ENCODE measurements at places on chromosomes 4 and X.

GRCh38 chr4:87839592-87839946, 6.8 kb downstream of the MEPE start:
- DNase-seq = no peak

- no peak for DNase-seq
Measured at GRCh38 chrX:133265331-133265730, 47.2 kb upstream of the TFDP3 start.

- no peak for DNase-seq
Measured at GRCh38 chr4:189293459-189293858, 647.2 kb upstream of the FRG1 start.

DNA sequence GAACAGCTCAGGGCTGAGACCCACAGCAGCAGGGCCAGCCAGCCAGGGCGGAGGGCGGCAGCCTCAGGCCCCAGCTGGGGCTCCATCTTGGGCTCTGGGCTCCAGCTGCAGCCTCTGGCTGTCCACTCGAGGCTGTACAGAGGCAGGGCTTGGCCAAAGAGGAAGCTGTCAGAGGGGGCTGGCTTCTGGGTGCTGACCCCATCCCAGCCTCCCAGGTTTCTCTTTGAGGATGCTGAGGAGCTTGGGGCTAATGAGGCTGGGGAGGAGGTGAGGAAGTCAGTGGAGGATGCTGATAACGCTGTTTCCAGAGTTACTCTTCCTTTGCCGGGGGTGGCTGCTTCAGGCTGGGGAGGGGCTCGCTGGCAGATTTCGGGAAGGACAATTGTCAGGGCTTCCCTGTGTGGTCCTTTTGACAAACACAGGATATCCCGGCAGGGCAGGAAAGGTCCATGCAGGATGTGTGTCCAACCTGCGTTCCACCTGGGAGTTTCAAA, at the start of gene DIPK2B:
Gene DIPK2B (minus strand): TSS at position 136 of the 494 bp plus-strand sequence. CDS start 50 bp downstream, at position 86.
- no peak for DNase-seq

DNA sequence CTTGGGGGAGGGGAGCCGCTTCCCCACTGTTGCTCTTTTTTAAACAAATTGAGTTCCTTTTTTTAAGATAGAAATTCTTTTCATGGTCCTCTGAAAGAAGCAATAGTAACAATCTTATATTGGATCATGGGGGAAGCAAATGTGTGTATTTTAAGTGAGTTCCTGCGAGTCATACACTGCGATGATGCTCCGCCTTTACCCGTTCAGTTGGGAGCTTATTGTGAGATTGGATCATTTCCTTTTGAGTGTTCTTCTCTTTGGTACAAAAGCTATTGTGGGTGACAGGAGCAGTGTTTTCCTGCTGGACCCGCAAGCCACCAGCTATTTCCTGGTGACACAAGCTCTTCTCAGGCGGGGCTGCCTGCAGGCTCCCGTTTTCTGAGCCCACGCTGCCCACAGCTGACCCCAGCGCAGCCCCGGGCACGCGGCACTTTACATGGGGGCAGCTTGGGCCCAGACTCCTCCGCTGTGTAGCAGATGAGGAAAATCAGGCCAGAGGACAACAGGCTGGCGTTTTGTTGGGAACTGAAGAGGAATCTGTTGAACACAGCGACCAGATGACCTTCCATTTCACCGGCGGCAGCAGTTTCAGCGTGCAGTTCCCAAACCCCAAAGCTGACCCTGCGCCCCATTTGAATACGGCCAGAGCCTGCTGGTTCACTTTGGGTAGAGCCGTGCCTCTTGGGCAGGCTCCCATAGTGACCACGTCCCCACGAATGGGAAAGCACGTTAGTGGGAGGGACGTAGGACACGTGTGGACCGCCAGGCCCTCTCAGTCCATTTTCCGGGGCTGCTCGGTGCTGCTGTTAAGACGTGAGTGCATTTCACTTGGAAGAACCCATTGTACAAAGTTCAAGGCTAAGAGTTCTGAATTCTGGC, 12.2 kb downstream of the TADA2B start:
- no peak for DNase-seq

GRCh38 chrX:2664502-2664901, 26.6 kb upstream of the CD99 start:
- peak; percentile 20 for DNase-seq

DNA sequence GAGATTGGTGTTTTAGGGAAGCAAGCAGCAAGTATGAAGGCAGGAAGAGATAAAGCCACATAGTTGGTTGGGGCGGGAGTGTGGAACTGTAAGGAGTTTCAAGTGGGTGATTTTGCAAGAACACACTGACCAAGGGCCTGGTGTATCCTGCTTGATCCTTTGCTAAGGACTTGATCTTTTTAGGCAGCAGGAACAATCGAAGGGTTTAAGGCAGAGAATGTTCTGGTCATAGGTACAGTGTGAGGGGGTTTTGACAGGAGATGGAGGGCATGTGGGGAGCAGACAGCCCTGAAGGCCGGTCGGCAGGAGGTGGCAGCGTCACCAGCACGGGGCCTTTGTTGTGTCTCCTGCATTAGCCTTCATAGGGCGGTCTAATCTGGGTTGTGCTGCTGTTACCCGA, 54.7 kb downstream of the FAM193A start:
- DNase-seq = no peak

- DNase-seq = no peak
Measured at GRCh38 chr4:184645904-184646610, 3.2 kb downstream of the CASP3 start.

DNA sequence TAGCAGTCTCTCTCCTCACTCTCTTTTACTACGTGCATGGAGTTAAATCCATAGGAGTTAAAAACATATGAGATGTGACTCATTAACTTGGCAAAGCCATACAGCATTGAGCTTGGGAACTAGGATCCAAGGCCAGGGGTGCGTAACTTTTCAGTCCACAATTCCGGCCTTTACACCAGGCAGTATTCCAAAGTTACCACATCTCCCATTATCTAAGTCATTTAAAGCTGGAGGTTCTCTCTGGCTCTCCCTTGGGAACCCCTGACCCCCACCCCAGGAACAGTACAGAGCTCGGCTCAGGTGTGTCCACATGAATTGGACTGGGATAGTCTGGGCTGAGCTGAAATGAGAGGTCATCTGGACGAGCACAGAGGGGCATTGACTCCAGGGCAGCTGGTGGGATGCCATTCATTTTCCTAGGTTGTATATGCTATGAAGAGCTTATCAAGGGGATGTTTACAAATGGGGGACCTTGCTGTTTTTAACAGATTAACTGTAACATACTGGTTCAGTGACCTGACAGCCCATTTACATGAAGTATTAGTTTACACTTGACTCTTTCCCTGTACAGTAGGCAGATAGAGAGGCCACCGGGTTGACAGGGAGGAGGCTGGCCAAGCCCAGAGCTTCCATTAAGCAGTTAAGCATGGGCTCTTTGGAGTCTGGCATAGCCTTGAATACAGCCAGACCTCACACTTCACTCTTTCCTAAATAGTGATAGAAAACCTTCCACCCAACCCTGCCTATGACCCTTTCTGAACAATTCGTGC, 128.8 kb downstream of the RAB28 start:
- DNase-seq = no peak

DNA sequence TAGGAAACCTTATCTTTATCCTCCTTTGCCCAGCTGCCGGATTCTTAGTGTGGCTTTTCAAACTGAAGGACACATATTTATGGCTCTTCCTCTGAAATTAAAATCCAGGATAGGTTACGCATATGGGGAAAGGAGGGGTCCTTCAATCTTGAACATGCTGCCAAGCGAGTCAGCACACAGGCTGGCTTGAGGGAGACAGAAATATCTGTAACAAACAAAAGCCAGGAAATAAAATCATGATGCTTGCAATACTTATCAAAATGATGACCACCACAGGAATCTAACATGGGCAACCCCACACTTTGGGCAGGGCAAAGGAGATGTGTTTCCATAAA, 196.4 kb upstream of the LDB2 start:
- DNase-seq = no peak

DNA sequence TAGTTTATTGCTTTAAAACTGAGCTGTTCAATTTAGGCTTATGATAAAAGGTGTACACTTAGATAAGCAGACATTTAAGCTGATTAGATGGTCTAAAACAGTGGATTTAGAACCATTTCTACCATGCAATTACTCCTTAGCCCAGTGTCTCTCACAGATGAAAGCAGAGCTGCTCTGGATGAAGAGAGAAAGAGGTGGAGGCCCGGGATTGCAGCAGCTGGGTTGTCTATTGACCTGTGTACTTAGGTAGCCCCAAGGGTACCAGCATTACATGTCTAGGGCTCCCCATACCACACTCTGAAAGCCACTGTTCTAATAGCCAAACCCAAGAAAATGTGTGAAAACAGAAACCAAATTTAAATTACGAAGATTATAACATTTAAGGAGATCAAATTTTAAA, 86.0 kb upstream of the GIMD1 start:
- DNase-seq = no peak

- DNase-seq = no peak
Measured at GRCh38 chr4:119005928-119006460, 117.3 kb downstream of the SYNPO2 start.

- no peak for DNase-seq
Measured at GRCh38 chr4:147325571-147325981, 155.3 kb upstream of the EDNRA start.

GRCh38 chrX:17414839-17415238, 39.8 kb downstream of the NHS start:
- DNase-seq = no peak

- DNase-seq = no peak
Measured at GRCh38 chr4:164027805-164028204, 533.3 kb downstream of the TMA16 start.

DNA sequence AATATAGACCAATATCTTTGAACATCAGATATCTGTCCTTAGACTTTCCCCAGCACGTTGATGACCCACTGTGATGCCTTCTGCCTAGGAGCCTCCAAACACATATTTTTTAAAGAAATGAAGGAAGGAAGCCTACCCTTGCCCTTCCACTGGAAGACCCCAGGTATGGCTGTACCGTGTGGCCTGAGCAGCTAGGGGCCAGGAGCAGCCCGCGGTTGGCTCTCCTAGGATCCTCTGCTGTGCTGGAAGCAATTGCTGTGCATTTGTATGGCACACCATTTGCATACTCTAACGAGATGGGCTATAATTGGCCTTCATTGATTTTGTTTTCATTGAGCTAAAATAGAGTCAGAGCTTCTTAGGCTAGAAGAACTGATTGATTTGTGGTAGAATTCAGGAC, 128.8 kb downstream of the GPAT3 start:
- no peak for DNase-seq

- DNase-seq = no peak
Measured at GRCh38 chr4:163500586-163500985, 6.1 kb downstream of the TMA16 start.

GRCh38 chr4:55020131-55020530, 105.3 kb downstream of the KDR start:
- no peak for DNase-seq

DNA sequence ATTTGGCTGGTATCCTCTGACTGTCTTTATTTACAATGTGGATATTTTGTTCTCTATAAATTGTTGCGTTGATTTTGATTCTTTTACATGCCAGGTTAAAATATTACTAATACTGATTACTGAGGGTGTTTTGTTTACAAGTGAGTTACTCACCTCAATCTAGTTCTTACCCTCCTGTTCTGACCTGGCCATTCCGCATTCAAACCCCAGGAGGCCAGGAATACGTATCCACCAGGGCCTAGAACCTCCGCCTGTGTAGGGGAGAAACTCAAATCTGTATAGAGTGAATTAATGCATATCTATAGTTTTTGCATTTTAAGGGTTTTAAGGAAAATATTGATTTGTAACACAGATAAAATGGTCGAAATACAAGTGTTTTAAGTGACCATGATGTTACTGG, 2.6 kb upstream of the ZFP42 start:
- no peak for DNase-seq

DNA sequence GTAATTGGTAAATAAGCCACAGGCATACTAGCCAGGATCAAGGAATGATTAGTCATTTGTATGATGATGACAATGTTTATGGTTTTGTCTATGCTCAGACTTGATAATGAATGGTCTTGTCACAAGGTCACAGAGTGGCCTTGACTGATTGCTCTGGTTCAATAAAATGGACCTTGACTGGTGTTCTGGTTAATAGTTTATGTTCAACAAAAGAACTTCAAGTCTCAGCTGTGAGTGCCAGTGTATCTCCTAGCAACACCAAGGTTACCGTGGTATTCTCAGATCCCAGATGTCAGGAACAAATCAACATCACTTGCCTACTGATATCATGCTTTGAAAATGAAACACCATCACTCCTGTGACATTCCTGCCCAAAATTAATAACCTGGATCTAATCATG, 16.3 kb upstream of the LRAT start:
- DNase-seq = no peak

- DNase-seq = no peak
Measured at GRCh38 chr4:89539797-89540711, 232.5 kb upstream of the GPRIN3 start.

DNA sequence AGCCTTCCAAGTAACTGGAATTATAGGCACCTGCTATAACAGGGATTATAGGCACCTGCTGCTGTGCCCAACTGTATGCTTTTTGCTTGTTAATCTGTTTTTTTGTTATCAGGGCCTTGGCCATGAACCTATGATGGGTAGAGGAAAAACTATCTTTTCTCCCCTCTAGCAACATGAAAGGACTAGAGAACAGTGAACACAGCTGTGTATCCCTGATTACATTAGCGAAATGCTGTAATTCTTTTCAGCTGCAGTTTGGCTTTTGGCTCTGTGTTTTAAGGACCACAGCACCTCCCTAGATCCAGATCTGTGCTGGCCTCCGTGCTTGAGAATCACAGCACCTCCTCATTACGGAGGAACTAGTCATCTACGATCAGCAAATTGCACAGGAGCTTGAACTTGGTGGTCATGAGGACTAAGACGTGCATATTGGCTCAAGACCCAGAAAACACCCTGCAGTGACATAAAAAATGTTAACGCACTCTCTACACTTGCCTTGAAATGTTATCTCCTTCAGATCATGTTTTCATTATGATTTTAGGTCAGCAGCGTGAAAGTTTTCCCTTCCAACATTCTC, 57.7 kb upstream of the S100G start:
- no peak for DNase-seq

DNA sequence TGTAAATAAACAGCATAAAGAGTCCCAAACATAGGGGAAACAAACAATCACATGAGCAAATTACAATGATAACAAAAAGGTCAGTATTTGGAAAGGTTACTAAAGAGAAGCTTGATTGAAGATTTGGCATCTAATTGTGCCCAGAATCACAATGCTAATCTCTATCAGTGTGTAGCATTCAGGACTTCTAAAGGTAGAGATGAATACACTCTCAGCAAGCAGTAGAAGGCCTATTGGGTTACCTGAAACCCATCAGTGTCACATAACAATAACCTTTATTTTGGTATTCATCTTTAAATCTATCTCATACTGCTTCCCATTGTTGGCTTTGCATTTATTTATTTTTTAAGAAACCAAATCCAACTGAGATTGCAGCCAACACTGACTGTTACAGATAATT, 319.5 kb downstream of the ACTRT1 start:
- no peak for DNase-seq

All from stimulated activated CD8-positive, alpha-beta memory T cell treated with anti-CD3 and anti-CD28 coated beads, Interleukin-15, amount 100 ng/mL, for 48 hours (primary cell).